ENCODE measurements at places on chromosomes 1 and 21.

- no peak for DNase-seq
Measured at GRCh38 chr21:34971656-34972055, 77.4 kb downstream of the RUNX1 start.

- no peak for DNase-seq
Measured at GRCh38 chr1:183218027-183218618, 32.1 kb downstream of the LAMC2 start.

DNA sequence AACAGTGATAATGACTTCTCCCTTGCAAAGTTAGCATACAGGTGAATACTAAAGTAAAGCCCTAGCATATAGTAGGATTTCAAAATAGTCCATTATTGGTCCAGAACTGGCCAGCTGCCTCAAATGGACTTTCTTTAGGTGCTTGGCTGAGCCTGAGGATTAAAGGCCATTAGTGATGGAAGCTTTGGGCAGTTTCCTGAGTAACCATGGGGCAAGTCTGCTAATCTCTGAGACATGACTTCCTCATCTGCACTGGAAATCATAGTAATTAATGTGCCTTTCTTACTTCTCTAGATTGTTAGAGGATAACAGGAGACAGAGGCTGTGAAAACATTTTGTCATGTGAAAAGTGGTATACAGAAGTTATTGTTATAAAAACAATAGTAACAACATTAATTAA is 156.5 kb upstream of the UBE2U start:
- no peak for DNase-seq

GRCh38 chr1:246404078-246404477 is 103.0 kb downstream of the SMYD3 start:
- no peak for DNase-seq

DNA sequence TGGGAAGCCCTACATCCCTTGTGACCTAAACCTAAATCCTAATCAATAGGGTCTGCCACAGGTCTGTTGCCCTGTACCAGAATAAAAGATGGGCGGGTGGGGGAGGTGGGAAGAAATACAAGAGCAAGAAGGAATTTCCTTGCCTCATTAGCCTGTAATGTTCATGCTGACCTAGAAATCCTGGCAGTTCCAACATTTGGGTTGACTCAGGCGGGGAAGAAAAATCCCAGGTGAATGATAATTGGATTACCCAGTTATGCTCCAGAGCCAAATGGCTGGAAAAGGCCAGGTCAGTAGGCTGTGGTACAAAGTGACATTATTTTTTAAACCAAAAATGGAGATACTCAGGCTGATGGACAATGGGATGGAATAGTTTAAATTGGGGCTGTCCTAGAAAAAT is 27.3 kb upstream of the A3GALT2 start:
- DNase-seq, result no peak

- no peak for DNase-seq
Measured at GRCh38 chr1:167515461-167515860, 2.9 kb downstream of the CD247 start.

DNA sequence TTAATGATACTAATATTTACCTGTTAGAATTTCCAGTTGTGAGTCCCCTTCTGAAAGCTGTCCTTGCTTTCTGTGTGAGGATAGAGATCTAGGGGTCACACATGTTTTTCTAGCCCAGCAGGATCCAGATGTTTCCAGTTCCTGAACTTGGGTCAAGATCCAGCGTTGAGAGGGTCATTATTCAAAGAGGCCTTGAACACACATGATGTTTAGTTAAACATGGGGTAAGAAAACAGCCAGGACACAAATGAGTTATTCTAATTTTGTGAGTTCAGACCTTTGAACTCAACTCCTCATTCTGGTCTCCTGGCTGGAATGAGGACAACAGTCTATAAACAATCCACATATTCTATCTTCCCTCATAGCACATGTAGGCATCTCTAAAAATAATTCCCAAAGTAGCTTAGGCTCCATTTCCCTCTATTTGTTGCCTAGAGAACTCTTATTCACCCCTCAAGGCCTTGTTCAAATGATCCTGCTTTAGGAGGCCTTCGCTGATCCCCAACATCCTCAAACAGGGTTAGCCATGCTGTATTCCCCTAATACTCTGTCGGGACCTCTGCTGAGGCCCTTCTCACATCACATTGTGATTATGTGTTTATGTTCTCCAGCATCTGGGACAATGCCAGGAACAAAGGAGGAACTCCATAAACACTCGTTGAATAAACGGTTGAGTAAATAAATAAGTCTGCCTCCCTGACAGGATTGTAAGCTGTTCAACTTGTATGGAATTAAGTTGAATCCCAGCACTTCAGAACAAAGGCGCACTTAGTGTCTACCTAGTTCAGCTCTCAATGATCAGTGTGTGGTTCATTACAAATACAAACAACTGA is 15.0 kb upstream of the KCNN3 start:
- DNase-seq, result no peak

DNA sequence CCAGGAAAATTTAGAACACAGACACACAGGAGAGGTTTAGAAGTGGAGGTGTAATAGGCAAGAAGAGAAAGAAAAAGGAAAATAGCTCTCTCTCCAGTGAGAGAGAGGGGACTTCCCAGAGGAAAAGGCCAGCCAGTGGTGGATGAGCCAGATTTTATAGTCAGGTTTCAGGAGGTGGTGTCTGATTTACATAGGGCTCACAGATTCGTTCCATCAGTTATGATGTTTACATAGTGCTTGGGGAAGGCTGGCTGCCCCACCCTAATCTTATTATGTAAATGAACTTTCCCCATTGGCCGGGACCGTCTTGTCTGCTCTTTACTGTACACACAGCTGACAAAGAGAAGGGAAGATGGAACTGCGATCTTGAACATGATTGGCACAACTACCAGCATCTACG is 797.3 kb downstream of the PLA2G4A start:
- DNase-seq, result peak; percentile 6

GRCh38 chr1:245108909-245109308 is 45.9 kb upstream of the KIF26B start:
- DNase-seq, result no peak

- no peak for DNase-seq
Measured at GRCh38 chr1:117735045-117735992, 129.5 kb downstream of the TENT5C start.

DNA sequence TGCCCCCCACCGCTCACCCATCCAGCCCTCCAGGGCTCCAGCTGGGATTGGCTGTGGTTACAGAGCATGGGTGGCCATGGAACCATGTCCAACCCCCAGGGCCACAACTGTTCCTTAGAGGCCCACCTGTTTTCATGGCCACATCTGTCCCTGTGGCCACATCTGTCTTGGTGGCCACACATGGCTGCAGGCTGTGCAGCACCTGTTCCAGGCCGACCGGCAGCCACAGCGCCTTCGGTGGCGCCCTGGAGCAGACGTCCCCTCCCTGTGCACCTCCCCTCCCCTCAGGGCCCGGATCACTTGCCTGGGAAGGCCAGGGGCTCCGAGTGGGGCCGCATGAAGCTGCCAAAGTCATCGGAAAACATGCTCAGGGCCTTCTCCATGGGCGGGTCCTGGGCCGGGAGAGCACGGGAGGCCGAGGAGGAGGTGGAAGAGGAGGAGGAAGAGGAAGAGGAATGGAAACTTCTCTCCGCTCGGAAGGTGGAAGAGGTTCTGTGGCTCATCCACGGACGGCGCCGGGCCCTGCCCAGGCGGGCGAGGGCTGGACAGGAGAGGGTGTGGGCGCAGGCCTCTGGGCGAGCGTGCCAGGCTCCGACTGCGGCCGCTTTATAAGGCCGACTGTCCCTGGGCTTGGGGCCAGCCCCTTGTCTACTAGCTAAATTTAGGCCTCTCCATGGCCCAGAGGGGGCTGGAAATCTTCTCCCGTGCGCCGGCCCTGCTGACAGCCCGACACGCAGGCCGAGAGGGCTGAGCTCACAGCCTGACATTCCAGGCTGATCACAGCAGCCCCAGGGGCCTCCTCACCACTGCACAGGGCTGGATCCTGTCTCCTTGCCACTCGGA is at the start of gene HSPB7:
HSPB7 (minus strand) TSS at position 583 of the 843 bp plus-strand sequence; CDS start at position 503, 80 bp downstream.
- no peak for DNase-seq

DNA sequence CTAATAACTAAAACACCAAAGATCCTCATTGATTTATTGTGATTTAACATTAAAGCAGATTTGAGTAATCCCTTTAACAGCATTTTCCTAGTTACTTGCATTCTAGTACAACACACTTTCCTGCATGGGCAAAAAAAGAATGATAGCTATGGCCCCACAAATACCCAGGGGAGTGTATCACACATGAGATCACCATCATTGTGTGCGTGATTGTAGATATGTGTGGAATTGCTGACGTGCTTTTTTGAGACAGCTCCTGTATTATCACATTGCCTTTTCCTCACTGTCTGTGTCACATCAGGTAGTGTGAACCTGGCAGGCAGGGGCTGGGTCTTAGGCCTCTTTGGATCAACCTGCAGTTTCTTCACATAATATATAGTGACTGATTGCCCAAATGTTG is 48.5 kb upstream of the SAMD13 start:
- DNase-seq, result peak; percentile 78

Measured in NCI-H460 (cell line).